ENCODE measurements at places on chromosomes 6 and 20.

DNA sequence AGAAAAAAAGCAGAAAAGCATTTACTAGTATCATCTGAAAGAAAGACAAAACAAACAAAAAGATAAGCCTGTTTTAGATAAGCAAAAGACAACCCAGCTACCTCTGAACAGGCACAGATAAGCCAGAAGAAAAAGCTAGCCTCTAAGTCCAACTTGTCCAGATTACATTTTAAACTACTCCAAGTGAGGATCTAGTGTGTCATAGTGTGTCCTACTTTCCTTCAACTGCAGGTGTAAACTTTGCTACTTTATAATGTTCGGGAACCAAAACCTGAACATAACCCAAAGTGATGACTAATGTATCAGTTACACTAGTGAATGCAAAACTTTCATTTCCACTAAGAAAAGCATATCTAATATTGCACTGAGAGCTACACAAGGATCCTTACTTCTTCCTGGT, 19.5 kb downstream of the ADNP start:
- DNase-seq: no peak

GRCh38 chr6:30363459-30363858, 18.5 kb downstream of the RPP21 start:
- DNase-seq: no peak

DNA sequence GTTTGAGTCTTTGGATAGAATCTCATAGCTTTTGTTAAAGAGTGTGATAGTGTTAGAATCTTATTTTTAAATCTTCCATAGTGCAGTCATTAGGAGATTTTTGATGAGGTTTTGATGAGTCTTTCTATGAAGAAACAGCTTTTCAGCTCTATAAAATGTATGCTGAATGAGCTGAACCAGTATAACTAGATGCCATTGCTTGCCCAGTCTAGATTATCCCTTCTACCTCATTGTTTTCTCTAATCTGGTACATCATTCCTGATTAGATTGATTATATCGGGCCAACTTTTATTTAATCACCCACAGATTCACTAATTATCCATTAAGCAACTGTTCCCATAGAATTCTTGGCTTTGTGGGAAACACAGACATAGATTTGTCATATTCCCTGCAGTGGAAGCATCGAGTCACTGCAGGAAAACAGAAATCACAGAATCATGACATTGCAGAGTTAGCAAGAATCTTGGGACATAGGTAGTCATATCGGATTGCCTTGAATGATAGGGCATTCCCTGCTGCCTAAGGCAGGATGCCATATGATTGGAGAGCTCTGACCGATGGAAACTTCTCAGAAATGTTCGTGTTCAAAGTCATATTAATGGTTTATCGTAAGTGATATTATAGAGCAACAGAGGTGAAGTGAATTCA, 882.7 kb upstream of the FLRT3 start:
- DNase-seq: no peak

DNA sequence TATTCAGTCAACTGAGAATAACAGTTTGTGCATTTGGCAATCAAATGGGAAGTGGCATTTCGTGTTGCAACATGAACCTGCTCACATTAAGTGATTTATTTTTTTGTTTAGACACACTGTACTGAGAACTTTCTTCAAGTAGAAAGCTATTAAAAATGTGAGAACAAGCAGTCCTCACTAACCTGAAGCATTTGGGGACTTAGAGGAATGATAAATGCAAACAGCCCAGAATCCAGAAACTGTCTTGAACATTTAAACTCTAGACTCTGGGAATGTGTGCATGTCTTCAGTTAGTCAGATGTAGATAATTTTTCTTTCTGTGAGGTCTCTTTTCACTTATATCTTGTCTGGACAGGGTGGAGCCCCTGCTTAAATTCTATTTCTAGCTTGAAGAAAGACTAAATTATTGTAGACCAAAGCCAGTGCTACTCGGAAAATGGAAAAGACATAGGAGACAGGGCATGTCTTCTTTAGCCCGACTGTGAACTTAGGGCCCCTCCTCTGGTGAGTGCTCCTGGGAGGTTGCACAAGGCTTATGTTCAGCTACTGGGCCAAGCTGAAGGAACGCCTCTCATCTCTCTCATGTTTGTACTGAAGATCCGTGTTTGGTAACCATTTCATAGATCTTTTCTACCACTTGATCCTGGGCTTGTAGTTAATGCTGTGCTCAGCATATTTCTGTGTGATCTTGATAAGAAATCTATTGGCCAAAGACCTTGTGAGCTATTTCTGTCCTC, 70.1 kb downstream of the SLX4IP start:
- DNase-seq: no peak

DNA sequence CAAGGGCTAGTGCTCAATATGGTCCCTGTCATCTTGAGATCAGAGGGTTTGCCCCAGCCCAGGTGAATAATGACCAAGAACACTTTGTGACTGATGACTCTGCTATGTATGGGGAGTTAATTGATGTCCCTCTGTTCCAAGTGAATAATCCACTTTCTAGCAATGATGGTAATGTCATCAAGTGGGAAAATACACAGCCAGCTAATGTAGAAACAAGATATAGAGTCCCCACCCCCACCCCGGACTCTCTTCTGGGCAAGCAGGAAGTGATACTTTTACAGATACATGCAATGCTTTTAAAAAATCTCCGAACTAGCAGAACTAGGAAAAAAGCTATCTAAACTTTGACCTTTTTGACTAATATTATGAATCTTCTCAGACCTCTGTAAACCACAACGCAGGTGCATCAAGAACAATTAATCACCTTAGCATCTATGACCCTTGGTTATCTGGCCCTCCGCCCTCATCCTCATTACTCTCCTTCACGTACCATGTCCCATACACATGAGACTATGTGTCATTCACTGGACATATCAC, 30.5 kb downstream of the CNR1 start:
- DNase-seq: no peak

Measured in stimulated activated CD8-positive, alpha-beta memory T cell treated with anti-CD3 and anti-CD28 coated beads, Interleukin-7, amount 100 ng/mL, for 1 hour (primary cell).